SW 1271 (cell line): ENCODE measurements at places on chromosomes 4 and X.

DNA sequence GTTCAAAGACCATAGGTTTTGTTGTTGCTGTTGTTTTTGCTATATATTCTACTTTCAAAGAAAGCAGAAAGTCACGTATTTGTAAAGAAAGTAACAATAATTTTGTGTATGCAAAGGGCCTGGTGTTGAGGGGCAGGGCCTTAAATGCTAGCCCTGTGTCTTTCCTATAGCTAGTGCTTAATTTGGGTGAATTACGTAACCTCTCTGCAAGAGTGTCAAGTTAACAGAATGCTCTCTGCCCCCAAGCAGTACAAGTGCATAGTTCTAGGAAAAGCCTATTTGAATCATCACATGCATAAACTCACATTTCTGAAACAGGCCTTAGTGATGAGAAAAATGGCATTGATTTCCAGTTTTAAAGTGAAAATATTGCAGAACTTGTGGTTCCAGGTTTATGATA, 663.6 kb downstream of the STIM2 start:
- no peak for DNase-seq

- DNase-seq, result no peak
Measured at GRCh38 chr4:101851672-101852071, 61.1 kb downstream of the BANK1 start.

- no peak for DNase-seq
Measured at GRCh38 chr4:96264941-96265463, 425.1 kb downstream of the PDHA2 start.

- DNase-seq, result no peak
Measured at GRCh38 chr4:109730619-109731545, 1.0 kb upstream of the PLA2G12A start.

DNA sequence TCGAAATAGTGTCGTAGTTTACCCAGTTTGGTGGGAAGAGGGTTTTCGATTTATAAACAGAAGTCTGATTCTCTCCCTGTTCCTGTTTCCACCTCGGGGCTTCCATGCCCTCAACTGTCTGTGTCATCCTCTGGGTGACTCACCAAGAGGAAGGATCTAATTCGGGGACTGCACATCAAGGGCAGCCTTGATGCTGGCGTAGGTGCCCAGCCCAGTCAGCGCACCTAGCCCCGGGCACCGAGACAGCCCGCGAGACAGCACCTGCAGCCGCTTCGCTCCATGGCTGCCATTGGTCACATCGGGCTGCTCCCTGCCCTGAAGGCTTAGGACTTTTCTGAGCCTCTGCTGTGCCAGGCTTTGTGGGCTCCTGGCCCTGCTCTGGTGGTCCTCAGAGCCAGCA, 7.7 kb downstream of the ABCD1 start:
- no peak for DNase-seq

DNA sequence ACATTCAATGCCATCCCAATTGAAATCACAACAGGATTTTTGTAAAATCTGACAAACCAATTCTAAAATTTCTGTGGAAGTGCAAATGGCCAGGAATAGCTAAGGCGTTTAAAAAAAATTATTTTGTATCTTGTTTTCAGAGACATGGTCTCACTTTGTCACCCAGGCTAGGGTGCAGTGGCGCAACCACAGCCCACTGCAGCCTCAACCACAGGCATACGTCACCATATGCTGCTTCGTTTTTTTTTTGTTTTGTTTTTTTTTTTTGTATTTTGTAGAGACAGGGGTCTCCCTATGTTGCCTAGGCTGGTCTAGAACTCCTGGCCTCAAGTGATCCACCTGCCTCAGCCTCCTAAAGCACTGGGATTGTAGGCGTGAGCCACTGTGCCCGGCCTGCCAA, 24.5 kb downstream of the ZNF41 start:
- DNase-seq, result no peak

DNA sequence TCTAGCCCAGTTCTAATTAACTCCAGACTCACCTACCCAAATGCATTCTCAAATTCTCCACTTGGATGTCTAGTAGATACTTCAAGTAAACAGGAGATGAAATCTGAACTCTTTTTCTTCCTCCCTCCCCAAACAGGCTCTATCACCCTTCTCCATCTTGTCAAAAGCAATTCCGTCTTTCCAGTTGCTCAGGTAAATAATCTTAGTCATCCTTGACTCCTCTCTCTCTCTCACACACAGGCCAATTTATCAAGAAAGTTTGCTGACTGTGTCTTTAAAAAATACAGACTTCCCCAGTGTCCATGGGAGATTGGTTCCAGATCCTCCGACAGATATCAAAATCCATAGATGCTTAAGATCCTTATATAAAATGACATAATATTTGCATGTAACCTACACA, 12.9 kb downstream of the TXK start:
- DNase-seq, result no peak

- DNase-seq, result no peak
Measured at GRCh38 chr4:7400671-7401298, 33.9 kb downstream of the PSAPL1 start.
